ENCODE measurements at places on chromosomes 2 and 18.

DNA sequence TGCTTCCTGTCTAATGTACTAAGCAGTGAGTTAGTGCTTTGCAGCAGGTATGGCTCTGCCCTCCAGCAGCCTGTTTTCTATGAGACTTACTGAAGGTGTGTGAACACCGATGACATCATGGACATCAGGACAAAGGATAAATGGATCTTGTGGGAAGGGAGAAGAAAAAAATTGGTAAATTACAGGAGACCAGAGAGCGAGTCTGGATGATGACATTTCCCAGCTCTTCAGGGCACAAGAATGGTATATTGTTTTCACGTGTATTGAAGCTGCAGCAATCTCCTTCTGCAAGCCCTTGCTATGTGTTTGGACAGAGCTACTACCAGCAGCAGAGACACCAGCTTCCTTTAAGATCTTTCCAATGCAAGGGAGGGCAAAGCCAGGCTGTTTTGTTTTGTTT is 47.2 kb downstream of the DCC start:
- DNase-seq: no peak

DNA sequence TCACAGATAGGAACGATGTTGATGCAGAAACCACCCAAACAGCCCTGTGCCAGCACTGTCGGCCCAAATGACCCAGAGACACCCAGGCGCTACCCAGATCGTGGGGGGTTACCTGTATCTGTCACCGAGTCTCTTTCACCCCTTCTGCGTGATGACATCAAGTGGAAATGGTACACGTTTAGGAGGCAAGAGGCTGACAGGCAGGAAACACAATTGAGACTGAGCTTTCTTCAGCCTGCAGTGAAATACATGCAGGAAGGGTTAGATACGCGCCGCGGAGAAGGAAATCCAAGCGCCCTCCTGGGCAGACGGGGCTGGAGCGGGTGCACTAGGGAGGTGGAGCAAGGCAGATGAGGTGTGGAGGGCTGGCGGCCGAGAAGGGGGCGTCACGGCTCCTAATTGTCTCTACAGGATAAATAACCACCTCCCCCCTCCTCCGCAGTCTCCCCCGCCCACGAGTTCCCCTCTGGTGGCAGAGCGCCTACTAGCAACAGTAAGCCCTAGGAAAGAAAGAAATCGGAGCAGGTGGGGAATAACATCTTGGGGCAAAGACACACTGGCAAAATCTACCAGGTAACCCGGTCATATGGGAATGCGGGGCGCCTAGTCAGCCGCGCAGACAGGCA is at the start of gene RNF152:
RNF152 (minus strand) TSS at position 325 of the 626 bp plus-strand sequence. CDS start 76,544 bp downstream, outside the sequence.
- DNase-seq: no peak

- DNase-seq: no peak
Observed at GRCh38 chr2:98393354-98393753, 47.1 kb downstream of the CNGA3 start.

DNA sequence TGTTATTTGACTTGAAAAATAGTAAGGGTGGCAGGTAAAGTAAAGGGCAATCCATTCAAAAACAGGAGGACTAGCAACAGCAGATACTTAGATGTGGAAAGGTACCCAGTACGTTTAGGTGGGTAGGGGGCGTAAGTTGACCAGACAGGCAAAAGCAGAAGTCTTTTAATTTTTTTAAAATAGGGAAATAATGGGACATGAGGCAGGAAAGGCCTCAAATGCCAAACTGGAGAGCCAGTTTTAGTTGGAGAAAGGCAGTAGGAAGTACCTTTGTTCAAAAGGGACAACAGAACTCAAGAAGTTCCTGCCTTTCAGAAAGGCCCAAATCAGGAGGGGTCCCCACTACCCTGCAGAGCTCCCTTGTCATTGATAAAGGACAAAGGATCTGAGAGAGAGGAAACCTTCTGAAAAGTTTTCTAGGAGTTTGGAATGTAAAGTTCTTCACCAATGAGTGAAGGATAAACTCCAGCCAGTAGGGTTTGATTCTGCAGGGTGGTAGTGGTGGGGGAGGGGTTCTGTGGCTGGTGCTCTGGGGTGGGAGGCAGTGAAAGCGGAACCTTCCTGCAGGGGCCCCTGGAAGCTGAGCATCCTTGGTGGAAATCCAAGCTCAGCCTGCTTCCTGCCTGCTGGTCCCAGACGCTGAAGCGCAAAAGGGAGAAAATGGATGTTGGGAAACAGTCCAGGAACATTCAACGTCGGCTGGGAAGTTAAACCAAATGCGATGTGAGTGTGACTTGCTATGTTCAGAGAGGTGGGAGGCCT is 40.1 kb downstream of the TMEM17 start:
- no peak for DNase-seq

- peak; percentile 28 for DNase-seq
Observed at GRCh38 chr18:22490429-22490846, 72.7 kb upstream of the CTAGE1 start.

- no peak for DNase-seq
Observed at GRCh38 chr2:39069136-39069515, 51.7 kb downstream of the SOS1 start.

- DNase-seq: no peak
Observed at GRCh38 chr2:241843321-241844065, 15.2 kb downstream of the PDCD1 start.
